ENCODE measurements at places on chromosomes 11 and 22.

DNA sequence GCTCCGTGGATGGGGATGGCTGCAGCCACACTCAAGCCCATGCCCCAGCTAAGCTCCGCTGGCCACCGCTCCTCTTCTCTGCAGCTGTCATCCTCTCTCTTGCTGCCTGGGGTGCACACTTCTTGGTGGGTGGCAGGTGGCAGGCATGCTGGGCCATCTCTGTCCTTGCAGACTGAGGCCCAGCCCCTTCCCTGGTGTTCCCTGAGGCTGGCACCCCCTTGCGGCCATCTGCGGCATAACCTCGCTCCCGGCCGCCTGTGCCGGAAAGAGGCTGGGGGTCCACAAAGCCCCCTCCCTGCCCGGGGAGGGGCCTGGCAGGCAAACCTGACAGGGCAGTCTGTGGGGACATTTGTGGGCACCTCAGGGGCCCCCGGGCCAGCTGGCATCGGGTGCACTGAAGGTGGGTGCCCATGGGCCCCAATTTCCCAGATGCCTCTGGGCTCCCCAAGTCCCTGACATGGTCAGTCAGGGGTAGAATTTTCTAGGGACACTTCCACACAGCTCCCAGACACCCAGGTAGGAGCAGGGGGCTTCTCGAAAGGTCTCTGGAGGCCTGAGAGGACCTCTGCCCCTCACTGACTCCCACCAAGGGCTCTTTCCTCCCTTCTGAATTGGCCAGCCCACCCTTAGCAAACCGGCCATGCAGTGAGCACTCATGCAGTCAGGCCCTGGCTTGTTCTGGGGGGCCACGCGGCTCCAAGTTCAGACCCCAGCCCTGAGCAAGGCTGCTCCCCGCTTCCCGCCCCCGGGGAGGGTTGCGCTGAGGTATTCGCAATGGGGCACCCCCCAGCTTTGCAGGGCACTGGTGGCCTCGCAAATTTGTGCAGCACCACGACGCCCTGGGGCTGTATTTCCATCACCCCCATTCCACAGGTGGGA is 23.5 kb upstream of the TH start:
- peak; percentile 3 for DNase-seq

DNA sequence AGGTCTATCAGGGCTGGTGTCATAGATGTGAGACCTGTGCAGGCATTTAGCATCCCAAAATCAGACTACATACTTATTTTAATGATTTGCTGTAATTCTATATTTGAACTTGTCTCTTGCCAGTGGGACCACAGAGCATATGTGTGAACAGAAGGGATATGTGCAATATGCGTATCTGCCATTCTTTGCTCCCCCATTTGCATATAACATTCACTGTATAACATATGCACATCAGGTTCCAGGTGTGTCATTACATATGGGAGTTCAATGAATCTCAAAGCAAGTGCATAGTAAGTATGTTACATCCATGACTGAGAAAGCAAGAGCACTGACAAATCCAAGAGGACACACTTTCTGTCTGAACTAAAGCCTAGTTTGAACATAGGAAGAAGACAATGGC is 1115.1 kb upstream of the CNTN5 start:
- no peak for DNase-seq

- DNase-seq = no peak
Observed at GRCh38 chr11:121246021-121246768, 46.4 kb upstream of the SC5D start.

DNA sequence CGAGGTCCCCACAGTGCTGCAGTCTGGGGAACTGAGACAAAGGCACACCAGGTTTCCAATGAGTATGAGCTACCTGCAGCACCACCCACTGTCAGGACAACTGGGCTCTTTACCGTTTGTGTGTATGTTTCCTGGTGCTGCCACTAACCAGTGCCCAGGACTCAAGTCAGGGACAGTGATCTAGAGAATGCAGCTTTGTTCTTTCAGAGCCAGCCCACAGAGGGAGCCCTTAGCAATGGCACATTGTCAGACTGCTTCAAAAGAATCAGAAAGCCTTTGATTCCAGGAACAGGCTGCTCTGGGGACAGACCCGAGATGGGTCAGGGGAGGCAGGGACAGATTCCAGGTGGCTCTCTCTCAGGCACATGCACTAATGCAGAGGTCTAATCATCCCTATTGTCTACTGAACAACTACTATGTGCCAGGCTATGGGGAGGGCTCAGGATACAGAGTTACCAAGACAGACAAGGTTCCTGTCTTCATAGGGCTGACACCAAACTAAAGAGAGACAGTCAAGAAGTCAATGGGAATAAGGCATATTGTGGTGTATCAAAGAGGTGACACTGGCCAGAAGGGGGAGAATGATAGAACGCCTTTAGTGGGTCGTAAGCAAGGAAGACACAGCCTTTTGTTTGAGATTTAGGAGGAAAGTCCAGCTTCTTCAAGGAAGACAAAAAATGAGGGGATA is 103.7 kb downstream of the VPREB1 start:
- DNase-seq = no peak

DNA sequence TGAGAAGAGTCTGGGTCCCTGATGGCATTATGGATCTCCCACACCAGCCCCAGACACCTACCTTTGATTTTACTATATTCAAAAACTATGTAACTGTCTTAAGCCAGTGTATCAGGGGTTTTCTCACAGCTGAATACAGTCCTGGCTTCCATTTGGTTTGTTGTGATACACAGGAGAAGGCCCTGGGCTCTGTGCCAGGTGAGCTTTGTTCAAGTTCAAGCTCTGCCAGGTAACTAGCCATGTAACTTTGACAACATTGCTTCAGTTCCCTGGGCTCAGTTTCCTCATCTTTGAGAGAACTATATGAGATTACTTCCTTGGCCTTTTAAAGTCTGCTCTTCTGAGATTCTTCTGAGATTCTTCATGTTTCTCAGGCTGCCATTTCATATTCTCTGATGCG is 327.5 kb upstream of the TENM4 start:
- DNase-seq = no peak

DNA sequence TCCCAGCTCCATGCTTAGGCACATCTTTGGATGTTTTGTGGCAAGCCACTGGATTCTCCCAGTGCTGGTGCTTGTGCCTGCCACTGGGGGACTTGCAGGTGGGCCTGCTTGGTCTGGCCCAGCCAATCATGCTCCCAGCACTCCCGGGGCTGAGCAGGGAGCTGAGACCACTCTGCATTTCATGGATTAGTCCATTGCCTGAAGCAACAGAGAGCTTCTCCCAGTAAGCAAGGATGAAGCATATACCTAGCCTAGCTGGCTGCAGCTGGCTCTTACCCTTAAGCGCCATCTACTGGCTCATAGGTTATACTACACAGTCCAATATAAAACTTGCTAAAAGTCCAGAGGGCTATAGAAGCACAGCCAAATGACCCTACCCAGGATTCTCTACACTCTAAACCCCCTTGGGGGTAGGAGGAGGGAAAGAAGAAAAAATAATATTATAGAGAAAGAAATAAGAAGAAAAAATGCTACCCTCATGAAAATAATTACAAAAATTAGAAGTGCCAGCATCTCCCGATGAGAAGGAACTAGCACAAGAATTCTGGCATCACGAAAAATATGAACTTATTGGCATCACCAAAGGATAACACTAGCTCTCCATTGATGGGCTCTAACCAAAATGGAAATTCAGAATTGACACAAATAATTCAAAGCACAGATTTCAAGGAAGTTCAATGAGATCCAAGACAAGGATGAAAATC is 275.3 kb downstream of the C11orf87 start:
- DNase-seq = peak; percentile 9

DNA sequence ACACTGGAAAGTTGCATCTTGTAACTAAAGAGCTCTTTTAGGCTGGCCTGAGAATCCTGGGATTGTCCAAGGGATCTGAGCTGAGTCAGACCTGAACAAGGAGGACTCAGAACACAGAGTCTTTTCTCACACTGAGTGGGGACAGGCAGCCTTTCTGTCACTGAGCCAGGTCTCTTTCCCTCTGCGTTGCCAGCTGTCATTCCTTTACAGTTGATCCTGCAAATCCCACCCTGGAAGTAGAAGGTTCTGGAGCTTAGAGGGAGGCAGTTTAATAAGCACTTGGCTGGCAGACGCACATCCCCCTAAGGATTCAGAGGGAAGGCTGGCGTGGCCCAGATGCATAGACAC is 76.3 kb upstream of the SUSD2 start:
- DNase-seq = no peak

- peak; percentile 73 for DNase-seq
Observed at GRCh38 chr22:22955866-22956535, 68.4 kb downstream of the IGLL5 start.

GRCh38 chr22:38177926-38178604 is 3.6 kb downstream of the PLA2G6 start:
- peak; percentile 90 for DNase-seq

- no peak for DNase-seq
Observed at GRCh38 chr22:48923996-48924395, 903.7 kb downstream of the BRD1 start.

DNA sequence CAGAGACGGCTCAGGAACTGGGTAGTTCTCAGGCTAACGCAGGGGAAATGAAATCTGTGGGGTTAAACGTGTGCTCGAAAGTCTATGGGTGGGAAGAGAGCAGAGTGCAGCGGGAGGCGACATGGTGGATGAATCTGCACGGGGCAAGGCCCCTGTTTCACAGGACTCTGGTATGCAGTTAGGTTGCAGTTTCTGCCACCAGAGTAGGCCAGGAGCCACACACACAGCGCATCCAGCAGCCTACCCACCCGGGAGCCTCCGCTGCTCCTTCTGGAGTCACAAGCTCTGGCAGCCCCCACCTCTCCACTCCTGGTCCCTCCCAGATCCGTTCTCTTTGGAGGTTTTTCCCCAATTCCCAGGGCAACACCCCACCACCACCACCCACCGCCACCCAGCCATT is 27.0 kb downstream of the SPATA19 start:
- no peak for DNase-seq

DNA sequence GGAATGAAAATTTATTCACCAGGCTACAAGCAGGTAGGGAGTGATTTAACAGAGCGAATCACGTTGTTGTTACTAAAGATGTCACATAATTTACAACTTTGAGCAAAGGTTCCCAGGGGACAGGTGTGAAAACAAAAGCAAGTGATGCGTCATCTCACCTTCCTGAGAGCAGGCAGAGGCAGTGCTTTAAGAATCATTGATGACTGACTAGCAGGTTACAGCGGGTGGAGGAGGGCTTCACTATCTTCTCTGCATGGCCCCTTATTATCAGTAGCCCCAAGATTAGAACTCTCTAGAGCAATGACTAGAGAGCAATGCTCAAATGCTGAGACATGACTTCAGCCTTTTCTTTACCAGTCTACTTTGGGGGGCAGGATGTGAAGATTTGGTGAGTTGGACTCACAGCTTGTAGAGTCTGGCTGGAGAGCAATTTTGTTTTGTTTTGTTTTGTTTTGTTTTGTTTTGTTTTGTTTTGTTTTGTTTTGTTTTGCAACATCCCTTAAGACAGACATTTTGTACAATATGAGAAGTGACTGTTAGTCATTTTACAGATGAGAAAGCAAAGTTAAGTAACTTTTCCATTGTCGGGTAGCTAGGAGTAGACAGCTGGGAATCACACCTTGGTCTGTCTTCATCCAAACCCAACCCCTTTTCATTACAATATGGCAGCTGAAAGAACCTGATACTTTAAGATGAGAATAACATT is 84.8 kb downstream of the SLC1A2 start:
- no peak for DNase-seq

DNA sequence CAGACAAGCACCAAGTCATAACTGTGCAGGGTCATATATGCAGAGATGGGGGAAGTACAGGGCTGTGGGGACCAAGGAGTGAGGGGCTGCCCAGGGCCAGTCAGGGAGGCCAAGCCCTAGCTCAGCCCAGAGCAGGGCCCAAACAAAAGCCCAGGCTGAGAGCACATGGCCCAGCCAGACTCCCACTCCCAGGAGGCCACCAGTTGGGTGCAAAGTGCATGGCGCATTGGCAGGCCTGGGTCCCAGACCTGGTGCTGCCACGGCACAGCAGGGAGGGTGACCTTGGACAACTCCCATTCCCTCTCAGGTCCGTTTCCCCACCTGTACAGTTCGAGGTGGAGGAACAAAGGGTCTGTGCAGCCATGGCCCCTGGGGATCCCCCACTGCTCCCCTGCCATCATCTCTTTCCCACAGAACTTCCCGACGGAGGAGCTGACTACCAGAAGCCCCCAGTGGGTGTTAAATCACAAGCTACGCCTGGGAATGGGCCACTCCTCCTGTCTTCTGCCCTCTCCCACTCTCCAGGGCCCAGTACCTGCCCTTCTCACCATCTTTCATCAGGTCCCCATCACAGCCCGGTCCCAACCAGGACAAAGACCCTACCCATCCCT is 608 bp downstream of the NIPSNAP1 start:
- no peak for DNase-seq

GRCh38 chr11:61270354-61271076 is 24.6 kb downstream of the VWCE start:
- no peak for DNase-seq

Measured in LoVo (cell line).